BJ (cell line): ENCODE measurements at places on chromosomes 7 and 10.
A peak's percentile ranks its signal among the peaks of the same experiment; 100 is the strongest.

DNA sequence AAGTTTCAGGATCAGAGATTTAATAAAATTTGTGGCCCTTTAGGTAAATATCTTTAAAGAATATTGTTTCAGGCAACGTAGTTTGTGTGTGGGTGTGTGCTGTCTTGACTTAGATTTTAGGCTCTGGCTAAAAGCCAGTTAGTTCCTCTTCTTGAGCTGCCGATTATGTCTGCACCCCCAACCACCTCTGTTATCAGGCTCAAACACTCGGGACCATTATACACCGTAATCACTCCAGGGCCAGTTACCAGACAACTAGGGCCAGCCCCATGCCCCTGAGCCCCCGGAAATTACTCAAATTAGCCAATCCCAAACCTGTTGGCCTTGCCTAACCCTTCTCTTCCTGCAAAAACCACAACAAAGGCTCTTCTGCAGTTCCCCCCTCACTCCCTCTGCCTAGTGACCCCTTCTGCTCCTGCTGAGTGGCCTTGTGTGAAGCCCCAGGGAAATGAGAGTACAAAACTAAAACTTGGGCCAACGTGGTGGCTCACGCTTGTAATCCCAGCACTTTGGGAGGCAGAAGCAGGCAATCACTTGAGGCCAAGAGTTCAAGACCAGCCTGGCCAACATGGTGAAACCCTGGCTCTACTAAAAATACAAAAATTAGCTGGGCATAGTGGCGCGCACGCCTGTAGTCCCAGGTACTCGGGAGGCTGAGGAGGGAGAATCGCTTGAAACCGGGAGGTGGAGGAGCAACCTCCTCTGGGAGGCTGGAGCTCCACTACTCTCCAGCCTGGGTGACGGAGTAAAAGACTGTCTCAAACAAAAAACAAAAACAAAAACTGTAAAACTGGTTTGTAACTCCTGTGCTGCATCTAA is 9.2 kb upstream of the HNRNPF start:
- DNase-seq, result no peak

DNA sequence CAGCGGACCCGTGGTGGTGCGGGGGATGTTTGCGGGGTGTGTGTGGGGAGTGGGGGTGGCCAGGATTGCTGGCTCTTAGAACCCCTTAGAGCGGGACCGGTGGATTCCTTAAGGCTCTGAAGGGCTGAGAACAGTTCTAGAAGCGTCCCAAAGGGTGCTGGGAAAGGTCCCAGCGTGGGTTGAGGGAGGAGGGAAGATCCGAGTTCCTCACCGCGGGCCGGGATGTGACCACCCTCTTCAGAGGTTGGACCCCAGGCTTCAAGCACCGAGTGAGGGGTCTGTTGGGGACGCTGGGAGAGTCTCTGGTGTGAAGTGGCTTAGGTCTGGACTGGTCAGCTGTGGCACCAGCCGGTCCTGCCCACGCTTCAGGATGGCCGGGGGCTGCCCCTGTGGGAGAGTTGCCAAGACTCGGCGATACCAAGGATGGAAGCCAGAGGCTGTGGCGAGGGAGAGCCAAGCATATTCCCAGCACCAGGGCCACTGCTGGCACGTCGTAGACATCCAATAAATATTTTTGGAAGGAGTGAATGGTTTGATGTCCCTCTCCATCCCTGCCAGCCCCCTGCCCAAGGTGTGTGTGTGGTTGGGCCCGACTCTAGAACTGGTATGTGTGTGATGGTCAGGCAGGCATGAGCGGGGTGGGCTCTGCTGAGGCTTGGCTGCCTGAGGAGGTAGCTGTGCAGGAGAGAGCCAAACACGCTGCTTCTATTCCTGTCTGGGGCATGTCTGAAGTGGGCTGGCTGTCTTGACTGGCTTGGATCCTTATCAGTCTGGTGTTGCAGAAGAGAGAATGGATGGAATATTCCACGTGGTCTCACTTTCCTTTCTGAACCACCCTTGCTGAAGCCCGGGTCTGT is 19.2 kb downstream of the ZNF775 start:
- DNase-seq, result no peak

- no peak for DNase-seq
These were observed at the start of gene ZPBP for GRCh38 chr7:50092579-50093491. Gene ZPBP, minus strand, starts transcription at chr7:50093246. Its CDS starts 52 bp downstream, at chr7:50093194.

DNA sequence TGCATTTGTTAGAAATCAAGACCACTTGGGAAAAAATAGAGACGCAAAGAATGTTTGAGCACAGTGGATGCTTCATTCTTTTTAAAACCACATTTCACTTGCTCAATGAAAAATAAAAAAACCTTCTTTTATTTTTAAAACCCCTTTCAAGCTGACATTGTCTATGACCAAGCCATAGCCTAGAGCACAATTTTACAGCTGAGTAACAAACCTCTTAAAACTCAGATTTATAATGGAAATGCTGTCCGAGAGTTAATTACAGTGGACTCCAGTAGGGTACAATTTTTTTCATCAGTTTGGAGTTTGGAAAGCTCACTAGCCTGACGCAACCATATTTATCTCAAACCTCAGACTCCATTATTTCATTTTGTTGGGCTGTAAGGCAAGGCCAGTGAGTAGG is 116.3 kb downstream of the RNLS start:
- DNase-seq, result peak; percentile 67

GRCh38 chr10:107423903-107424302 is 259.4 kb upstream of the SORCS1 start:
- DNase-seq, result no peak

GRCh38 chr7:11707606-11708193 is 124.3 kb downstream of the THSD7A start:
- DNase-seq, result no peak

GRCh38 chr7:41425926-41426325 is 277.0 kb downstream of the INHBA start:
- no peak for DNase-seq

DNA sequence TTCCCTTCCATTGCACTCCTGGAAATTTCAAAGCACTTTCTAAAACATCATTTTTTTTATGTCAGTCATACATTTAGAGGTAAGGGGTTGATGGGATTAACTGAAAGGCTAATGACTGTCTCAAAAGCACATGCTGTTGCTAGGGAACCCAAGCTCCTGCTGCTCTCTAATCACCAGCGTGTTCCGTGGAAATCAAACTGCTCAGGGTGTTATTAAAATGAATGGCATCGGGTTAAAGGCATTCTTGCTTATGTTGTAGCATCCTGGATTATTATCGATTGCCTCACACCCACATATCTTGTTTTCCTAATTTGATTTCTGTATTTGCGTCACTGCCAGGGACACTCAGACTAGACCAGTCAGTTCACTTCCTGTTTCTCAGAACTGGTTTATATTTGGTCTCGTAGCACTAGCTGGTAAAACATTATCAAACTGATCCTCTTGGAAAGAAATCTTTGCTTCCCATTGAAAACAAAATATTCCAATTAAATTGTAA is 216.5 kb upstream of the MKLN1 start:
- DNase-seq, result no peak

- DNase-seq, result no peak
These were observed 308.4 kb upstream of the KLF6 start for GRCh38 chr10:4093438-4093837.

- no peak for DNase-seq
These were observed 10.7 kb upstream of the HOXA13 start for GRCh38 chr7:27210441-27211083.

GRCh38 chr7:125255810-125256209 is 326.2 kb upstream of the POT1 start:
- DNase-seq, result no peak

GRCh38 chr10:96205580-96205979 is 65.8 kb downstream of the BLNK start:
- no peak for DNase-seq

GRCh38 chr7:80136261-80137055 is 1.8 kb downstream of the GNAI1 start:
- no peak for DNase-seq

DNA sequence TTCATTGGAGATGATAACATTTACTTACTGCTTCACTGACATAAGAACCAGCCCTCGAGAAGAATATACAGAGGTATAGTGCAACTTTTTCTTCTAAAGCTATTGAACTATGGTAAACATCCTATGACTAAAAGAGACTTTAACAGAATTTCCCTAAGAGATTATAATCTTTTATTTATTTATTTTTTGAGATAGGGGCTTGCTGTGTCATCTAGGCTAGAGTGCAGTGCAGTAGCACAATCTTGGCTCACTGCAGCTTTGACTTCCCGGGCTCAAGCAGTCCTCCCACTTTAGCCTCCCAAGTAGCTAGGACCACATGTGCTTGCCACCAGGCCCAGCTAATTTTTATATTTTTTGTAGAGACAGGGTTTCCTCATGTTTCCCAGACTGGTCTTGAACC is 258.5 kb upstream of the FERD3L start:
- DNase-seq, result no peak

- DNase-seq, result no peak
These were observed 906.7 kb upstream of the CELF2 start for GRCh38 chr10:10110844-10111490.

DNA sequence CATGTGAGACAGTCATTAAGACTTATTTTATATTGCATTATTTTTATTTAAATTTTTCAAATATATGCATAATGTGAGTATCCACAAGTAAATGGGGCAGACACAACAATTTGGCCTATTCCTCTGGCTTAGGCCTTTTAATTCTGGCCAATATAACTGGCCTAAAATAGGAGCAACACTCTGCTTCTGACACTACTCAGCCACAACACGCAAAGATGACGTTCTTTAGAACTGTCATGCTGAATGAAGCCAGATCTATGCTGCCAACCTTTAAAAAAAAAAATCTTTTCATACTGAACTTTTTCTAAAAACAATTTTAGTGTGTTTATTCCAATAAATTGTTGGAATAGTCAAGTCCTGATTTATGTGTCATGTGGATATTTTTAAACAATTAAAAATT is 355.0 kb upstream of the BMPER start:
- no peak for DNase-seq

DNA sequence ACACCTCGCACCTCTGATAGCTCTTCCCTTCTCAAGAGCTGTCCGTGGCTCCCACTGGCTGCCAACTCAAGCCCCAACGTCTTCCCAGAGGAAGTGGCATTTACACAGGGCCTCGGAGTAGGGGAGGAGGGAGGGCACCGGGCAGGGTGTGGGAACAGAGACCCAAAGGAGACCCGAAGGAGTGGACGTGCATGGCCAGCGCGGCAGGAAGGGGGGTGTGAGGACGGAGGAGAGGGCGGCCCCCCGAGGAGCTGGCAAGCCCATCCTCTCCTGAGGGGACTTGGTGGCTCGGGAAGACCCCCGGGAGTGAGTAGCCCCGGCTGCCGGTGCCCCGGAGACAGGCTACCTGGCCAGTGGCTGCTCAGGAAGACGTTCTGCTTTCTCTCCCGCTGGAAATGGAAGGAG is 85.9 kb downstream of the FOXL3 start:
- no peak for DNase-seq

DNA sequence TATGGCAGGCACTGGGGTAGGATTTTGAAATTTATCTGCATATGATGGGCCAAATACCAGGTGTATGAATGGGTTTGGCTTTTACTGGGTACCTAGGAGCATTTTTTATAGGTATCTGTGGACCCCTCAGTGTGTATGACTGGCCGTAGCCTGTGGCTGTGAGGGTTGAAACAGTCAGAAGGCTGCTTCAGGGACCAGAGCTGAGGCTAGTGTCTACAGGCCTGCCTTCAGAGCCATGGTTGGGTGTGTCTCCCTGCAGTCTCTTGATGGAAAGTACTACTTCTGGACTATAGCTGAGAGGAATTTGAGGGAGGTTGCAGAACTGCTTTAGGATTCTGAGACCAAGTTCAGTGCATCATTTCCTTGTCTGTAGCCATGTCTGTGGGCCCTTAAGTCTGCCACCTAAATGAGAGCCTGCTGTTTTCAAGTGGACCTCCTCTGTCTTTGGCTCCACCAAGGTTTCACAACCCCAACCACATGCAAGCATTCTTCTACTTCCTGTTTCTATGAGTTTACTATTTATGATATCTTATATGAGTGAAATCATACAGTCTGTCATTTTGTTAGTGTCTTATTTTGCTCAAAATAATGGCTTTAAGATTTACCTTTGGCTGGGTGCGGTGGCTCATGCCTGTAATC is 19.9 kb upstream of the ZNF138 start:
- DNase-seq, result no peak
